ENCODE measurements at places on chromosomes 5 and 9. TPM values are rescaled to one million over a fixed set of nuclear protein-coding genes. Genes with fewer than 3 reads are reported as not detected.

Gene TRIP13
- 48.1 TPM for total RNA-seq

Gene SLC38A9
- total RNA-seq = 12.7 TPM

Gene CEL
- under 0.01 TPM for total RNA-seq

Gene ATOSB
- total RNA-seq = 19.6 TPM

Gene IFNA4
- not detected for total RNA-seq

Gene TIMD4
- not detected for total RNA-seq

Gene TRAF1
- 3.9 TPM for total RNA-seq

Gene GPRIN1
- 5.3 TPM for total RNA-seq

Gene DRD1
- total RNA-seq = not detected

Gene CCL27
- total RNA-seq = 0.58 TPM

Gene SLC36A1
- total RNA-seq = 4.6 TPM

Gene SLC25A2
- total RNA-seq = under 0.01 TPM

Gene MOB3B
- total RNA-seq = 1.1 TPM

Gene GIN1
- total RNA-seq = 7.8 TPM

Gene PTAR1
- 19.9 TPM for total RNA-seq

Gene KIF12
- total RNA-seq = not detected

Gene PLAA
- 35.4 TPM for total RNA-seq

Gene KCNV2
- total RNA-seq = not detected

Measured in myometrial cell (primary cell).